BJ (cell line): ENCODE measurements at places on chromosomes 12 and 14.

DNA sequence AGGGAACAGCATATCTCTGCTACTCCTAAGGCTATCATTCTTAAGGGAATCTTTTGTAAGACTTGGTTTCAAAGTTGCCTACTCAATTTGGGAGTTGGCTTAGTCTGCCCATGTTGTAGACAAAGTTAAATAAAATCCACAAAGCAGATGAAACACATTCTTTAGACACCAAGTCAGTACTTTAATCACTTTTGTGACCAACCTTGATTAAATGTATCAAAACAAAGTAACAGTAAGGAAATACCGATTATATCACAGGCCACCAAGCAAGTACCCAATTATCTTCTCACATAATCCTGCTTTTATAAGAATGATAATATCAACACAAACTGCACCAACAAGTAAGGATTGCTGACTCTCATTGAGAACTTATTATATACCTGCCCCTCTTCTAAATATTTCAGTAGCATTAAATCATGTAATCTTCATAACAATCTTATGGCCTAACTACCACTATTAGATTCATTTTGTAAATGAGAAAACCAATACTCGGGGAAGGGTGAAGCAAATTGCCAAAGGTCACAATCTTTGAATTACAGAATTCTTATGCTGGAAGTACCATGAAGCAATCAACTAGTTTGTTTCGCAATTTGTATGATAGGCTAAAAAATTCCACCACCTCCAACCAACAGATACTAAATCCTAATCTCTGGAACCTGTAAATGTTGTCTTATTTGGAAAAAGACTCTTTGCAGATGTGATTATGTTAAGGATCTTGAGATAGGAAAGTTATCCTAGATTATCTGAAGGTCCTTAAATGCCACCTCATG is 12.6 kb upstream of the DIO2 start:
- no peak for DNase-seq

GRCh38 chr12:49979016-49979586 is 6.4 kb downstream of the AQP6 start:
- no peak for DNase-seq

DNA sequence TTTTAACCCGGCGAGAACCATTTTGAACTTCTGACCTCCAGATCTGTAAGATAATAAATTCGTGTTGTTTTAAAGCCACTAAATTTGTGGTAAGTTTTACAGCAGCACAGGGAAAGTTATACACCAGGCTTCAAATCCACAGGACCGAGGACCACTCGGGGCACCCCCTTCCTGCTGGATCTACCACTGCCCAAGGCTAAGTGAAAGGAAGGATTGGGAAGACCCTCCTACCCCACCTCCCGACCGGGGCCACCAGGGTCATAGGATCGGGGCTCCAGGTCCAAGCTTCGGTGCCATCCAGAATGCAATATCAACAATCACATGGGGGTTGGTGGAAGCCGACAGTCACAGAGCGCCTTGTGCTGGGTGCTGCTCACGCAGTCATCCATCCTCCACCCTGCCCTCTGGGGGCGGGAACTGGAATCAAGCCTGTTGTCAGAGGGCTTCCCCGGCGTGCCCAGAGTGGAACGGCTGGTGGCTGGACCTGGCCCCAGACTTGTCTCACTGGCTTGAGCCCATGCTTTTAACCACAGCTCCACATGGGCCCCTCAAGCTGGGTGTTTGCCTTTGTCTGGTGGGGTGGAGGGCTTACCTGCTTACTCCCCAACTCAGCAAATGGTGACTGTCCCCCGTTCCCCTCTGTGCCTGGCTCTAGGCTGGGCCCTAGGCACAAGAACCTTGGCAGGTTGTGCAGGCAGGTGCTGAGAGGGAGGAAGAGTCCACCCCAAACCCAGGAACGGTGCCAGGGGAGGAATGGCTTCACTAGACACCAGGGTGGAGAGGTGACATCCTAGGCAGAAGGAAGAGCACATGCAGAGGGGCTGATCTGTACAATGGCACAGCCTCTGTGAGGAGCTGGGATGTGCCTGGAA is 180.3 kb upstream of the RTL1 start:
- DNase-seq = no peak

DNA sequence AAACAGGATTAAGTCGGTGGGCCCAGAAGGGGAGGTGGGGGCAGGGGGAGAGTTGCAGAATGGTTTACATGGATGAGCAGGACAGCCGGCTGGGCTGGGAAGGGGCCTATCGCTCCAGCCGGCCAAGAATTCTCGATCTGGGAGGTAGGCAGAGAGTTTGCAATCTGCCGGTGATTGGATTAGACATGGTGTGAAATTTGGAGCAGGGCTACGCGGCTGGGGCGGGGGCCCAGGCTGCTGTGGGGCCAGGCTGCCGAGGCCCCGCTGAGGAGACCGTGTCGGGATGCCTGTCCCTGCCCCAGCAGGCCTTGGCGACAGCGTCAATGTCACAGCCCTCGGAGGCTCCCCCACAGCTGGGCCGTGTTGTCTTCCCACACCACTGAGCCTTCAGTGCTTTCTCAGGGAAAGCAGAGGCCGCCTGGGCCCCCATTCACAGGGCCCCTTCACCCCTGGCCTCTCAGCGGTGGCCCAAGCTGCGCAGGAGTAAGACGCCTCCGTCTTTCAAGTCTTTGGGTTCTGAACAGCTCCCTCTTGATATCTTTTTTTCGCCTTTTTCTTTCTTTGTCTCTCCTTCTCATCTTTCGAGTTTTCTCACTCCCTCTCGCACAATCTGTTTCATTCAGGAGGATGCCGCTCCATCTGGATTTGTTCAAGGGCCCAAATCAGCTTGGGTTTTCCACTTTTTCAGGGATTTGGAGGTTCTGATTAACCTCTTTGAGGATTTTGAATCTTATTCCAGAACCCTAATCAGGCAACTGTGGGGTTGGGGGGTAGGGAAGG is 117.5 kb upstream of the PARP11 start:
- no peak for DNase-seq

DNA sequence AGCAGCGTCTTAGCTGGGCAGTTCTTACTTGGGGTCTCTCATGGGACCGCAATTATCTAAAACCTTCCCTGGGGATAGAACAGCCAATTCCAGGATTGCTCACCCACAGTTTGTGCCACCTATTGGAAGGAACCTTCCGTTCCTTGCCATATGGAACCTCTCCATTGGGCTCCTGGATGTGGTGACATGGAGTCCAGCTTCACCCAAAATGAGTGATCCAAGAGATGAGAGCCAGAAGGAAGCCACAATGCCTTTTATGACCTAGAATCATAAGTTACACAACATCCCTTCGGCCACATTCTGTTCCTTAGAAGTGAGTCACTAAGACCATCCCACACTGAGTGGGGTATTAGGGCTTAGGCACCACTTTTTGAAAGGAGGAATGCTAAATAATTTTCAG is 164.4 kb downstream of the FBXL14 start:
- peak; percentile 72 for DNase-seq

GRCh38 chr14:79575032-79575431 is 636.3 kb downstream of the DIO2 start:
- no peak for DNase-seq

DNA sequence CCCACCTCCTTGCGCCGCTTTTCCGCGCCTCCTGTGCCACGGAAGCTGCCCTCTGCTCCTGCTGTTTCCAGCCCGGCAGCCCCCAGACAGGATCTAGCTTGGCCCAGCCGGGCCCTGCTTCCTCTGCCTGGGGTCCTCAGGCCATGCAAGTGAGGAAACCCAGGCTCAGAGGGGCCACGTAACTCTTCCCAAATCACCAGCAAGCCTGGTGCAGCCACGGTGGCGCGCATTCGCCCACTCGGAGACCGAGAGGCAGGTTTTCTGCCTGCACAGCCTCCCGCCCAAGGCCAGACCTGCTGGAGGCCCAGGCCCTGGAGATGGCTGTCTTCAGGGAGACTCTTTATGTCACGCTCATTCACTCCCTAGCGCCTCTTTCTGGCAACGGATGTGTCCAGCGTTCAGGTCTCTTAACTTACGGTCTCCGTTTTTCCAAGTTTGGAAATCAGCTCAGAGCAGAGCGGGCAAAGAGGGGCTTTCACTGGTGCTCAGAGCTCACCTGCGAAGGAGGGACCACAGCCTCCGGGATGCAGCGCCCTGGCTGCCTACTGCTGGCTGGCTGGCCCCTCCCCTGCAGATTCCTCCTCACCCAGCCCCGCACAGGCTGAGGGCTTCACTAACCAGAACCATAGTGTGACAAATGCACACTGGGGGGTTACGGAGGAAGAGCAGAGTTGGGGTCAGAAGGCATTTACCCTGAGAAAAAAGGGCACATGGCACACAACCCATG is 20.6 kb upstream of the CEP170B start:
- DNase-seq = no peak

GRCh38 chr14:90503582-90503981 is 106.8 kb downstream of the CALM1 start:
- DNase-seq = no peak

DNA sequence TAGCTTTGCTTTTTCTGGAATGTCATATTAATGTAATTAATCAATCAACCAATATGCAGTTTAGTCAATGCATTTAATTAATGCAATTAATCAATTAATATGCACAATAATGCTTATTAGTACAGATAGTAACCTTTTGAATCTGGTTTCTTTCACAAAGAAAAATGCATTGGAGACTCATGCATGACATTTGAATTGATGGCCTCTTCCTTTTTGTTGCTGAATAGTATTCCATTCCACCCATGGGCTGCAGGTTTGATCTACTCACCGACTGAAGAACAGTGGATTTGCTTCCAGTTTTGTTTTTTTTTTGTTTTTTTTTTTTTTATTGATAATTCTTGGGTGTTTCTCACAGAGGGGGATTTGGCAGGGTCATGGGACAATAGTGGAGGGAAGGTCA is 13.1 kb upstream of the GPR132 start:
- no peak for DNase-seq

GRCh38 chr14:71232506-71232905 is 325.2 kb downstream of the PCNX1 start:
- no peak for DNase-seq

- DNase-seq = no peak
These were observed 72.7 kb upstream of the GRIP1 start for GRCh38 chr12:66751432-66752113.

DNA sequence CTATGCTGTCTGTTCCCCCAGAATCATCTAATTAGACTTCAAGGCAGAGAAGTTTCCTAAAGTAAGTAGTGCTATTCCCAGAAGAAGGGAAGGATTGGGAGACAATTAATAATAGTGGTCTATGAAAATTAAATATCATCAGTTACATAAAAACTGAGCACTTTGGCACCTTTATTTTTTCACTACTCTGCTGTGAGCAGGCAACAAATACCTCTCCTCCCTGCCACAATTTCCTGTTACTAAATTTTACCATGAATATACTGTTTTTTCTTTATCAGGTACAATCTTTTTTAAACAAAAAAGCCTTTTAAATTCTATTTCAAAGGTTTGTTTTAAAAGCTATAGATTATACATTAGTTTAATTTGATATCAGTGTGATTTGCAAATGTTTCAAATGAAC is 29.4 kb upstream of the KRAS start:
- no peak for DNase-seq

DNA sequence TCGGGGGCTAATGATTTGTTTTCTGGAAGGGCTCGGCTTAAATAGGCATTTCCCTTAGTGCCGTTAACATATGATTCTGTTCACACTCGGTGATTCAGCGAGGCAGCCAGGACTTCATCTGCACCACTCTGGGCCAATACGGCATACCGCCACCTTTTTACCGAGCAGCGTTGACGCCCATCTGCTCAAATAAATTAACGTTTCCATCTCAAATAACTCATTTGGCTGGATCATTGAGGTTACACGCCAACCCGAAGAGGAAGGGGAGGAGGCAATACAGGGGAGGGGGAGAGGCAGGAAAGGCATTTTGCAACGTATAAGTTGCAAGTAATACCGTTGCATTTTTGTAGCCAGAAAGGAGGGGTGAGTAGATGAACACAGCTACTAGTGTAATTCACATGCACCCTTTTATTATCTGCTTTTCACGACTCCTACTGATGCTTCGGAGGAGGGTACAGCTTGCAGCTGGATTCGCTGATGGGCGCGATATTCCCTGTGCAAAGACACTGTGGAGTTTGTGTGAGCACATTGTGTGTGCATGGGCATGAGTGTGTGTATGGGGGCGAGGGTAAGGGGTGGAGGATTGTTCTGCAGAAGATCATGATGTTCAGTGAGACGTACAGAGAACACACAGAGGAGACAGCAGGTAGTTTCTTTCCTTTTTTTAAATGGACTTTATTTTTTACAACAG is 45.9 kb downstream of the MAP1LC3B2 start:
- no peak for DNase-seq

DNA sequence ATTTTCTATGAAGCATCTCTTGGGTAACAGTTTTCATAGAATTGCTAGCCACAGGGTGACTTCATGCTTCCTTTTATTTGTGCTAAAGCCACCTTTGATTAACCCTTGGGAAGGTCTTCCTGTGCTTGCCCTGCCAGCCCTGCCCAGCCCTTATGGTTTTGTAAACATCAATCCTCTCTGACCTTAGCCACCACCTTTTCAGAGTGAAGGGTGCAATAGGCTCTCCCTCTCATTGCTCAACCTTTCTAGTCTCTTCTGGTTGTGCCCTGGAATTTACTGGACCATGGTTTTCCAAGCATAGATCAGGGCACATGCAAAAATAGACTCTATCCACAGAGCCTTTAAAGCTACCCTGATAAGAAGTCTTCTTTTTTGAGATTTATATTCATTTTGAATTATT is 77.7 kb upstream of the FRMD6 start:
- no peak for DNase-seq

GRCh38 chr12:89856431-89856830 is 147.8 kb upstream of the ATP2B1 start:
- DNase-seq = peak; percentile 8

GRCh38 chr12:89574736-89575208 is 48.9 kb upstream of the POC1B start:
- peak; percentile 47 for DNase-seq

DNA sequence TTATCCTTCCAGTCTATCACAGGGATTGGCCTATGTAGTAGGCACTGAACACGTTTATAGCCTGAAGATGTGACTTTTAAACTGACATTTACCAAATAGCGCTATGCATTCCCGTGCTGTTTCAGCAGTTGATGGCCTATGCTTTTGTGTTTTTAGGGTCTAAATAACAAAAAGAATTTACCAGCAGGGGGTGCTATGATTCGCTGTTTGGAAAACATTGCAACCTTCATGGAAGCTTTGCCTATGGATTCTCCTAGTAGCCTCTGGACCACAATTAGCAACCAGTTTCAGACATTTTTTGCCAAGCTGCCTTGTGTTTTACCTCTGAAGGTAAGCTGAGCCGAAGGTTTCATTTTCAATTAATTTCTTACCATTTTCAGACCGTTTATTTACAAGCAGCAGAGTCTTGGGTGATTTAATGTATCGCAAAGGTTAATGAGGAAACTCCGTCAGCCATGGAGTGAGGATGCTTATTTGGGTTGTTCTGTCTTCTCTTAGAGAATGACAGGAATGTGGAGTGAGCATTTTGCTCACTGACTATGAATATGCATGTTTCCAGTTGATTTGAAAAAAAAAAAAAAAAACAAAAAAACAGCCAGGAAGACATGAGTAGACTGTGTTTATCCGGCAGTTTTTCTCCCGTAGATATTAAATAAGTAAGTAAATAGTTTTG is 133.1 kb downstream of the PRIMA1 start:
- DNase-seq = no peak

- no peak for DNase-seq
These were observed 113.6 kb downstream of the SLC15A5 start for GRCh38 chr12:16163901-16164300.

- no peak for DNase-seq
These were observed 157.4 kb downstream of the DACT1 start for GRCh38 chr14:58794993-58795762.

- no peak for DNase-seq
These were observed 30.1 kb upstream of the CERS5 start for GRCh38 chr12:50197297-50197727.
